ENCODE measurements at places on chromosomes 4 and X. TPM values are rescaled to one million over a fixed set of nuclear protein-coding genes. Genes with fewer than 3 reads are reported as not detected.

DNA sequence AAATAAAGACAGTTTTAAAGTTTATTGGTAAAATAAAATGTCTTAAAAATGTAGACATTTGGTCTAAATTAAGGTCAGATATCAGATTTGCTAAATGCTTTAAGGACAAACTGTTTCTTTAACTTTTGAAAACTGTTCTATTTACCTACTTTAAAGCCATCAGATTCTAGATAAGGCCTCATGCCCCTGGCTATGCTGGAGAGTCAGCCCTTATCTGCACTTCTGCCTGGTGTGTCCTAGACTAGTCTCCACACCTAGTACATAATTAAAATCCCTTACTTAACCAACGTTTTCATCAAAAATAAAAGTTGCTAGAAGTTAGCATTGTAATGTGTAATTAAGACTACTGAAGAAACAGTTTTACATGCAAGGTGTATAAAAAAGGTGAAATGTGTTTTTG lies 25.6 kb downstream of the HSD17B11 start:
- peaks cover 3% of the 10 kb centered on the region for H3K4me1 ChIP-seq
- H3K27ac ChIP-seq = no peak overlapping the region
- no peaks in the 10 kb centered on the region for H3K27me3 ChIP-seq
- peaks cover 44% of the 10 kb centered on the region for H3K36me3 ChIP-seq

DNA sequence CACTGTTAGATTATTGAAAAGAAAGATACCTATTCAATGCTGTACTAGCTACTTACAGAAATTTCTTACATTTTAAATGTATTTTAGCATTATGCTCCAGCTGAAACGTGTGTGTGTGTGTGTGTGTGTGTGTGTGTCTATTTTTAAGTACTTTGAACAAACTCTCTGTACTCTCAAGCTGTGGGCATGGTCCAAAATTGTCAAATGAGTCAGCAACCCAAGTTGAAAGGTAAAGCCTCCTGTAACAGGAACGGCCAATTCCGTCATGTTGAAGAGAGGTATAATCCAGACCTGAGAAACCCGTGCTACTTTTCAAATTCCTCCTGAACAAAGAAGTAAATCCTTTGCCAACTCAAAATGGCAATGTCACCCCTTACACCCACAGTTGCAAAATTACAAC lies 20.5 kb downstream of the MAOB start:
- H3K27ac ChIP-seq = no peak overlapping the region
- no peaks in the 10 kb centered on the region for H3K4me1 ChIP-seq
- no peak overlapping the region for H3K4me3 ChIP-seq
- no peak for DNase-seq

GRCh38 chr4:79073471-79073870 lies 134.2 kb upstream of the PAQR3 start:
- peaks cover 18% of the 10 kb centered on the region for H3K36me3 ChIP-seq
- no peaks in the 10 kb centered on the region for H3K27me3 ChIP-seq
- H3K27ac ChIP-seq = no peak overlapping the region
- H3K4me1 ChIP-seq = no peaks in the 10 kb centered on the region

- H3K27ac ChIP-seq = no peak overlapping the region
- no peaks in the 10 kb centered on the region for H3K4me1 ChIP-seq
- H3K4me3 ChIP-seq = no peak overlapping the region
Observed at GRCh38 chrX:144730471-144730870, 516.8 kb upstream of the SPANXN1 start.

DNA sequence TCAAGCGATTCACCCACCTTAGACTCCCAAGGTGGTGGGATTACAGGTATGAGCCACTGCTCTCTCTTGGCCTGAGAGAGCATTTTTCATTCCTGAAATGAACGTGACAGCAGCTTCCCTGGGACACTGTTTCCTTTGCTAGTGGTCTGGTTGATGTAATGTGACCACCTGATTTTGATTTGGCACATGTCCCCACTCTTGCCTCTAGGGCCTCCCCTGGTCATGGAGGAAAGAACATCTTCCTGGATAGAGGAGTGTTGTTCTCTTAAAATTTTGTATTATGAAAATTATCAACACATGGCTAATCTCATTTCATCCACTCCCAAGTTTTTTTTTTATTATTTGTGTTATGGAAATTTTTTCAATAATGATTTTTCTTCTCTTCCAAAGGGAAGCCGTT lies 23.8 kb downstream of the SLC9B2 start:
- peaks cover 5% of the 10 kb centered on the region for H3K36me3 ChIP-seq
- H3K27ac ChIP-seq = no peak overlapping the region
- no peak for DNase-seq
- no peaks in the 10 kb centered on the region for H3K4me1 ChIP-seq

GRCh38 chr4:147674496-147674895 lies 9.5 kb downstream of the PRMT9 start:
- H3K27ac ChIP-seq = no peak overlapping the region
- no peak for DNase-seq
- H3K27me3 ChIP-seq = no peaks in the 10 kb centered on the region
- no peaks in the 10 kb centered on the region for H3K4me1 ChIP-seq
- peaks cover 27% of the 10 kb centered on the region for H3K36me3 ChIP-seq
- H3K4me3 ChIP-seq = no peak overlapping the region

- DNase-seq = no peak
- peaks cover 7% of the 10 kb centered on the region for H3K4me1 ChIP-seq
- peaks cover 22% of the 10 kb centered on the region for H3K36me3 ChIP-seq
- H3K27ac ChIP-seq = no peak overlapping the region
Observed at GRCh38 chr4:182680234-182680653, 236.9 kb downstream of the DCTD start.

DNA sequence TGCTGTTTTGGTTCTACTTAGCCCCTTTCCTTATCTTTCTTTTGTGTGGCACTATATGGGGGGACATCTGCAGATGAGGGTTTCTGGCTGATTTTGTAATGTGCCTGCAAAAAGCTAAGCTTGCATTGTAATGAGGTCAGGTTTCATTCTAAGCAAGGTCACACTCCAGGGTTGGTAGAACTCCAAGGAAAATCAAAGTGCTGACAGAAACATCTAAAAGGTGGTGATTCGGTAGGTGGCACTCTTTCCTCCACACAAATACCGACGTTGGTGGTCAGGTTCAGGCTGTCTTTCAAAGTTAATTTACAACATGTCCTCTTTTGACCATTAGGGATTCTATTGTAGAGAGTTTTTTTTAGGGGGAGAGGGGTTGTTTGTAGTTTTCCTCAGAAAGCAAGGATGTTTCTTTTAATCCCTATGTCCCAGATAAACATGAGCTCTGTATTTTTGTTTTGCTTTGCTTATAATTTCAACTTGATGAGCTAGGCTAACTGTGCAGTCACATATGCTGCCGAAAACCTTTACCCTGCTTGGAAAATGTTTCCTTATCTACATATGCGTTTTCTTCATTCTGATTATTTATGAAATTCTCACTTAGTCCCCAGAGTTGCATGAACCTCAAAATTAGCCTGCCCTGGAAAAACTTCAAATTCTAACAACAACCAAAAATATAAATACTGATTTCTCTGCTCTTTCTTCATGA lies 434.2 kb downstream of the PPARGC1A start:
- no peak overlapping the region for H3K27ac ChIP-seq
- H3K27me3 ChIP-seq = peaks cover 9% of the 10 kb centered on the region
- no peak overlapping the region for H3K4me3 ChIP-seq
- DNase-seq = no peak

GRCh38 chr4:48813964-48814363 lies 16.9 kb upstream of the OCIAD1 start:
- no peak for DNase-seq
- no peak overlapping the region for H3K27ac ChIP-seq
- H3K36me3 ChIP-seq = no peaks in the 10 kb centered on the region
- H3K27me3 ChIP-seq = no peaks in the 10 kb centered on the region

DNA sequence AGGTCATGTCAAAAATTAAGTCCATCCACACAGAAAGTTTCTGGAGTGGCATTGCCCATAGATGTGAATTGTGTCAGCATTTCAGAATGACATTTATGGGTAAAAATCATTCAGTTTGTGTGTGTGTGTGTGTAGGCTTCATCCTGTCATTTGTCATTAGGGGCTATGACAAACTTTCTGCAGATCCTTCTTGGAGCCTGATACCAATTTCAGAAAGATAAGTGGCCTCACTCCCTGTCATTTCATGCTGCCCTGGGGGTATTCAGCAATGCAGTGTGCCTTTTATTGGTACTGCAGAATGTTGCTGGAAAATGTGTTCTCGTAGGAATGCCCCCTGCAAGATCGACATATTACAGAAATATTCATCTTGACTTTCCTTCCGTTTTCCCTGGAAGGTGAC lies 659.7 kb downstream of the NLGN4X start:
- H3K27ac ChIP-seq = no peak overlapping the region
- no peaks in the 10 kb centered on the region for H3K36me3 ChIP-seq
- no peak overlapping the region for H3K4me3 ChIP-seq
- H3K4me1 ChIP-seq = no peaks in the 10 kb centered on the region

GRCh38 chrX:151505796-151506195 lies 57.7 kb upstream of the PASD1 start:
- no peaks in the 10 kb centered on the region for H3K36me3 ChIP-seq
- H3K27ac ChIP-seq = no peak overlapping the region
- H3K4me3 ChIP-seq = no peak overlapping the region
- H3K4me1 ChIP-seq = peaks cover 10% of the 10 kb centered on the region
- H3K27me3 ChIP-seq = peaks cover 11% of the 10 kb centered on the region

DNA sequence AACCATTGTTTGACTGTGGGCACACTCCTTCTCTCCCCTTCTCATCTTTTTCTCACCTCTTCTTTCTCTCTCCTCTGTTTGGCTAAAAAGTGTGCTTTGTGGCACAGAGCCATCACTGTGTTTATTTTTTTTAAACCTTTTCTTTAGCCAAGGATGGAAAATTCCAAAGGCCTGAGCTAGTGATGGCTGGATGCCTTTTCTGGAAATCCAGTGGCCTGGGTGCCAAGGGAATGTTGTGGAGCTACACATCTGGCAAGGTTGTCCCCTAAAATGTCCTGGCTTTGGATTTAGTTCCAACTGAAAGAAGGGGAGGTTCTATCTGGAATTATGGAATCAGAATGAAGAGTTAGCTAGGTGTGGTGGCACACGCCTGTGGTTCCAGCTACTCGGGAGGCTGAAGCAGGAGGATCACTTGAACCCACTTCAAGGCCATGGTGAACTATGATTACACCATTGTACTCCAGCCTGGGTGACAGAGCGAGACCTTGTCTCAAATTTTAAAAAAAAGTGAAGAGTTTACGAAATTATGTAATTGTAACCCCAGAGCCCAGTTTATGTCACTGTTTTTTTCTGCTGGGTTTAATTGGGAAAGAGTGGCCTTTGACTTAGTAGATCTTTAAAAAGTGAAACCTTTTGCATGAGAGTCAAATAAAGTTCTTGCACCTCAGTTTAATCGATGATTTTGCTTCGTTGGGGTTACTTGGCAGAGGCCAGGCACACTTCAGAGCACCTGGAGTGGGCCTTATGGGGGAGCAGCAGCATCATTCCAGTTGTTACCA lies 17.7 kb downstream of the DOCK11 start:
- DNase-seq = no peak
- H3K36me3 ChIP-seq = peaks cover 28% of the 10 kb centered on the region
- peaks cover 6% of the 10 kb centered on the region for H3K4me1 ChIP-seq

GRCh38 chrX:78066110-78066509 lies 37.9 kb upstream of the PGK1 start:
- H3K4me3 ChIP-seq = no peak overlapping the region
- no peaks in the 10 kb centered on the region for H3K4me1 ChIP-seq
- no peak overlapping the region for H3K27ac ChIP-seq
- no peaks in the 10 kb centered on the region for H3K36me3 ChIP-seq

- peaks cover 1% of the 10 kb centered on the region for H3K27me3 ChIP-seq
- no peak overlapping the region for H3K4me3 ChIP-seq
- no peak overlapping the region for H3K27ac ChIP-seq
- H3K4me1 ChIP-seq = no peaks in the 10 kb centered on the region
- H3K36me3 ChIP-seq = no peaks in the 10 kb centered on the region
Observed at GRCh38 chr4:103268746-103269145, 70.6 kb upstream of the CENPE start.

DNA sequence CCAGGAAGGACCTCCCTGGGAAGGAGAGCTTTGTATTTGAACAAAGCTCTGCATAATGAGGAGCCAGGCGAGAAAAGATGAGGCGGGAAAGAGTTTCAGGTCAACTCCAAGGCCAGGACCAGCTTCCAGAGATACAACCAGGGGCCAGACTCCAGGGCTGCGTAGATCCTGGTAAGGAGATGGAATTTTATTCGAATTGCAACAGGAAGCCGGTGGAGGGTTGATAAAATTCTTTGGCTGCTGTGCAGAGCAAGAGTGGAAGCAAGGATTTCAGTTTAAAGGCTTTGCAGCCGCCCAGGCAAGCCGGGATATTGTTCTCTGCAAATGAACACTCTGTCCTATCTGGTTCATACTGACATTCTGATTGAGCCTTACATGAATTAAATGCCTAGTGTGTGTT lies 40.2 kb upstream of the CBR4 start:
- no peak for DNase-seq
- H3K4me3 ChIP-seq = no peak overlapping the region
- H3K27me3 ChIP-seq = no peaks in the 10 kb centered on the region
- no peaks in the 10 kb centered on the region for H3K36me3 ChIP-seq
- H3K27ac ChIP-seq = peak overlapping the region; percentile 78

- H3K4me3 ChIP-seq = no peak overlapping the region
- H3K36me3 ChIP-seq = peaks cover 45% of the 10 kb centered on the region
- no peaks in the 10 kb centered on the region for H3K27me3 ChIP-seq
Observed at GRCh38 chr4:20493761-20494353, 206.4 kb upstream of the PACRGL start.

GRCh38 chr4:99918656-99919055 lies 24.4 kb upstream of the LAMTOR3 start:
- no peak overlapping the region for H3K4me3 ChIP-seq
- no peaks in the 10 kb centered on the region for H3K27me3 ChIP-seq
- H3K4me1 ChIP-seq = no peaks in the 10 kb centered on the region

DNA sequence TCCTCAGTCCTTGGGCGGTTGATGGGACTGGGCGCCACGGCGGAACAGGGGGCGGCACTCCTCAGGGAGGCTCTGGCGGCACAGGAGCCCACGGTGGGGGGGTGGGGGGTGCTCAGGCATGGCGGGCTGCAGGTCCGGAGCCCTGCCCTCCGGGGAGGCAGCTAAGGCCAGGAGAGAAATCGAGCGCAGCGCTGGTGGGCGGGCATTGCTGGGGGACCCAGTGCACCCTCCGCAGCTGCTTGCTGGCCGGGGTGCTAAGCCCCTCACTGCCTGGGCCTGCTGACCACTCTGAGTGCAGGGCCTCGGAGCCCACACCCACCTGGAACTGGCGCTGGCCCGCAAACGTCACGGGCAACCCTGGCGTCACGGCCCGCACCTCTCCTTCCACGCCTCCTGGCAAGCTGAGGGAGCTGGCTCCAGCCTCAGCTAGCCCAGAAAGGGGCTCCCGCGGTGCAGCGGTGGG lies 164.9 kb upstream of the AGA start:
- H3K27ac ChIP-seq = no peak overlapping the region
- no peaks in the 10 kb centered on the region for H3K4me1 ChIP-seq
- no peaks in the 10 kb centered on the region for H3K27me3 ChIP-seq
- no peak overlapping the region for H3K4me3 ChIP-seq
- no peaks in the 10 kb centered on the region for H3K36me3 ChIP-seq

DNA sequence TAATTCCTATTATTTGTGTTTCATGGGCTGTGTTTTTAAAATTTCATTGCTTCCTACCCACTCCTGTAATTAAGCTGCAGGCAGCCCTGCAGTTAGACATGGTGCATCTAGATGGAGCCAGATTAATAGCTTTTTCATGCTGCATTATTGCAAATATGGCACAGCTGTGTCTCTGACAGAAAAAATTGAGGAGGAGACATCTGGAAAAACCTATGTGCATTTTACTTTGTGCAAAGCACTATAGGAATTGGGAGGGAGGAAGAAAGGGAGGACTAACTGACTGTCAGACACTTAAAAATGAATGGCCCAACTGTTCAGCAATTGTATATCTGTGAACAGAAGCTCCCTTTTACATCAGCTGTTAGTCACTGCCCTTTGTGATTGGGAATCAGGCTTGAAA lies 8.1 kb upstream of the RPGR start:
- H3K36me3 ChIP-seq = no peaks in the 10 kb centered on the region
- no peak overlapping the region for H3K4me3 ChIP-seq
- no peak for DNase-seq
- no peak overlapping the region for H3K27ac ChIP-seq

Gene CHRDL1
- 6.3 TPM for total RNA-seq

Gene SPINK2
- not detected for total RNA-seq

Gene COX7B
- 144 TPM for total RNA-seq
